Tracheal epithelial cell (primary cell): ENCODE measurements at places on chromosomes 4 and X. TPM values are rescaled to one million over a fixed set of nuclear protein-coding genes. Genes with fewer than 3 reads are reported as not detected.

Gene IL2RG
- not detected in 2 replicates for total RNA-seq

Gene NBDY
- total RNA-seq: 1.9 and 6.7 TPM in 2 replicates

Gene NWD2
- total RNA-seq: under 0.01 TPM in 1 of 2 replicates, not detected in the other

Gene RIPPLY1
- total RNA-seq: not detected in 2 replicates

Gene GUCY1B1
- total RNA-seq: 1.4 and 1.5 TPM in 2 replicates

Gene ATP5ME
- total RNA-seq: 79.8 and 92.3 TPM in 2 replicates

Gene RHOXF1
- total RNA-seq: not detected in 2 replicates

Gene GABRE
- total RNA-seq: 14.9 and 16.8 TPM in 2 replicates

Gene RS1
- not detected in 2 replicates for total RNA-seq

Gene GPR173
- 0.24 TPM in 1 of 2 replicates, not detected in the other for total RNA-seq

Gene SPACA5
- total RNA-seq: not detected in 2 replicates

Gene CXCL1
- 2.6 and 92.1 TPM in 2 replicates for total RNA-seq

Gene ASB12
- total RNA-seq: not detected in 2 replicates

Gene GLRA3
- under 0.01 TPM in 1 of 2 replicates, not detected in the other for total RNA-seq

Gene ALB
- total RNA-seq: 0.24 TPM in 1 of 2 replicates, not detected in the other

Gene DAPP1
- total RNA-seq: 34.1 and 127 TPM in 2 replicates

Gene CXCL11
- 2.2 TPM in 1 of 2 replicates, not detected in the other for total RNA-seq

Gene NRK
- total RNA-seq: 3.4 TPM in 1 of 2 replicates, not detected in the other

Gene KIAA1210
- not detected in 2 replicates for total RNA-seq

Gene MAGEH1
- 4.8 and 5.3 TPM in 2 replicates for total RNA-seq

Gene PSAPL1
- total RNA-seq: under 0.01 TPM in 2 replicates

Gene TMEM128
- 14.2 and 19.6 TPM in 2 replicates for total RNA-seq

Gene TLR10
- under 0.01 TPM in 1 of 2 replicates, not detected in the other for total RNA-seq

Gene UGT2B10
- not detected in 2 replicates for total RNA-seq

Gene IL9R
- total RNA-seq: not detected in 2 replicates

Gene SNCA
- total RNA-seq: 12.6 and 16.6 TPM in 2 replicates

Gene BEX4
- 12.8 and 22.7 TPM in 2 replicates for total RNA-seq

Gene PPP2R2C
- total RNA-seq: 1.9 and 3.6 TPM in 2 replicates

Gene FGF16
- total RNA-seq: not detected in 2 replicates

Gene TCEAL2
- total RNA-seq: not detected in 2 replicates

Gene BMPR1B
- 4.1 and 15.3 TPM in 2 replicates for total RNA-seq

Gene JCHAIN
- total RNA-seq: not detected in 2 replicates

Gene RBM46
- total RNA-seq: under 0.01 and 0.43 TPM in 2 replicates

Gene CITED1
- total RNA-seq: 0.48 TPM in 1 of 2 replicates, not detected in the other

Gene TCEAL6
- total RNA-seq: not detected in 2 replicates

Gene PSMD10
- total RNA-seq: 80.6 and 88.9 TPM in 2 replicates

Gene SSX4
- not detected in 2 replicates for total RNA-seq

Gene RTL3
- total RNA-seq: not detected in 2 replicates

Gene GPM6B
- under 0.01 and 0.21 TPM in 2 replicates for total RNA-seq

Gene PFKFB1
- total RNA-seq: not detected in 2 replicates

Gene LANCL3
- total RNA-seq: 0.21 and 0.48 TPM in 2 replicates

Gene FOXP3
- under 0.01 TPM in 1 of 2 replicates, not detected in the other for total RNA-seq

Gene TBC1D9
- 19.0 and 26.5 TPM in 2 replicates for total RNA-seq

Gene SLC9A7
- total RNA-seq: 10.9 and 24.6 TPM in 2 replicates

Gene RHOXF2B
- total RNA-seq: under 0.01 TPM in 1 of 2 replicates, not detected in the other
